RWPE2 (cell line): ENCODE measurements at places on chromosomes 13 and 19.

GRCh38 chr13:31055589-31055988 lies 106.1 kb downstream of the HSPH1 start:
- no peak for DNase-seq

- DNase-seq: no peak
These were observed 195.9 kb downstream of the VWA8 start for GRCh38 chr13:41765020-41765419.

GRCh38 chr19:48481846-48482639 lies 12.9 kb downstream of the CYTH2 start:
- DNase-seq: no peak

DNA sequence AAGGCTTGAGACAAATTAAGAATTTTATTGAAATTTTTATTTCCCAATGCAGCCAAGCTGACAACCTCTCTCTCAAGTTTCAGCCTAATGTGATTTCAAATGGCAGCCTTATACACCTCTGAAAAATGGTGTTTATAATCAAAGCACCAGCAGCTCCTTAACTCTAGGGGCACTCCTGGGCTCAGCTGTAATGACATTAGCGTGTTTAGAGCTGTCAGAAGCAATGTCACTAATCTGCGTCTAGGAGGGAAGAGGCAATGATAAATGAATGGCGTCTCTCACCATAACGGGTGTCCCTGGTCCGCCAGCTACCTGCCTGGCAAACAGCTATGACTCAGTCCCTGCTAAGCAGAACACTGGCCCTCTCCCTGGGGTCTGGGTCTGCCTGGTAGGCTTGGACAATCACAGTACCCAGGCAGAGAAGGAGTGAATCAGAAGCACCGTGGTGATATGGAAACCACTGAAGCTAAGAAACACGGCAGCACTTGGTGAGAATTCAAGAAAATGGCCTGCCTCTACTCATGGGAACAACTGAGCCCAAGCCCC lies 131.8 kb upstream of the VSTM2B start:
- DNase-seq: no peak

- no peak for DNase-seq
These were observed 73.5 kb downstream of the CAB39L start for GRCh38 chr13:49370371-49370770.

DNA sequence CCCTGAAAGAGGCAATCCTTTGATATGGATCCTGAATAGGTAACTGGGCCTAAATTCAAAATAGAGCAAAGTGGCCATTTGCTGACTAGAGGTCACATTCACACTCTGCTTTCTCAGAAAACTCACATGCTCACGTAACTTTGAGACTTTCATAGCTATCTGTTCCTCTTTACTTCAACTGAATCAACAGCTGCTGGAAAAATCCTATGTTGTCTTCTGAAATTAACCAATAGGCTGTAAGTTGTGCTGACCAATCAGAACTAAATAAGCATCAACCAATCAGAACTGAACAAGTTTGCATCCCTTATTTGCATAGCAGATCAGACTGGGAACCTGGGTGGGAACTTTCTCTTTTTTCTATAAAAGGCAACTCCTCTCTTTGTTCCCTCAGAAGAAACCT lies 24.0 kb upstream of the TBC1D4 start:
- DNase-seq: no peak
